ENCODE measurements at places on chromosomes 2 and 18. TPM values are rescaled to one million over a fixed set of nuclear protein-coding genes. Genes with fewer than 3 reads are reported as not detected.
A peak's percentile ranks its signal among the peaks of the same experiment; 100 is the strongest.

DNA sequence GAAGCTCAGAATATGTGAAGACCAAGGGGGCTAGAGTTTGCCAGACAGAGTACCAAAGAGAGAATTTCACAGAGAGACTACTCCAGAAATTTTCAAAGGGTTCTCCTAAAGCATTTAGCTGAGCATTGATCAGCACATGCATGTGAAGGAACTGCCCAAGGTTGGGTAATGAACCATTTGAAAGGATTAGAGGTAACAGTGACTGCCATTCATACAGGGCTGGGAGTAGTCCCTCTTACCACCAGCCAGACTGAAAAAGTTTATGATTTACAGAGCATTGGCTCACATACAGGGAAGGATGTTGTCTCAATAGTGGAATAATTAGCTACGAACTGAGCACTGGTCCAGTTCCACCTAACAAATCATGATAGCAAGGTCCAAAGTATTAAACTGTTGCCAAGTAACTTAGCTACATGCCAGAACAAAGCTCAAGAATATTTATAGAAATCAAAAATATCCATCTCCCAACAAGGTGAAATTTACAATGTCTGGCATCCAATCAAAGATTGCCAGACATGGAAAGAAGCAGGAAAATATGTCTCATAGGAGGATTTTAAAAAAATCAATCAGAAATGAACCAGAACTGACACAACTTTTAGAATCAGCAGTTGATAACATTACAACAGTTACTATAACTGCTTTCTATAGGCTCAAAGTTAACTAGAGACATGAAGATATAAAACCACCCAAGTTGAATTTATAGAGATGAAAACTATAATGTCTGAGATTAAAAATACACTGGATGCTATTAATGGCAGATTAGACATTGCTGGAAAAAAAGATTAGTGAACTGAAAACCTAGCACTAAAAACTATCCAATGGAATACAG is 25.7 kb upstream of the RNF103 start:
- DNase-seq: no peak

GRCh38 chr2:75100801-75101151 is 98.5 kb downstream of the TACR1 start:
- DNase-seq: no peak

DNA sequence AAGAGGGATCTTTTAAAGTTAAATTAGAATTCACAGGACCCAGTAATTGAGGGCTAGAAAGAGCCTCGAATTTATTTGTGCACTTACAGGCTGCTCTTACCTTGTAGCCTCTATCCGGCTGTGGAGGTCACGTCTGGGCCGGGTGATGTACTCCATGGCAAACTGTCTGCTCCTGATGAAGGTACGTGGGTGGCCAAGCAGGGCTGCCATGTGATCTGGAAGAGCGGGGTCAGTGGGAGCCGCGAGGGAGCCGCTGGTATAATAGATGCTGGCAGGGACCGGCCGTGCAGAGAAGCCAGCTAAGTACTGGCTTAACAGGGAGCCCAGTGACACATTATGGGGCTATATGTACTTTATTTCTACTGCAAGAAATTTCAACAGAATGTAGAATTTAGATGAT is 59.2 kb downstream of the ADI1 start:
- peak; percentile 61 for DNase-seq

DNA sequence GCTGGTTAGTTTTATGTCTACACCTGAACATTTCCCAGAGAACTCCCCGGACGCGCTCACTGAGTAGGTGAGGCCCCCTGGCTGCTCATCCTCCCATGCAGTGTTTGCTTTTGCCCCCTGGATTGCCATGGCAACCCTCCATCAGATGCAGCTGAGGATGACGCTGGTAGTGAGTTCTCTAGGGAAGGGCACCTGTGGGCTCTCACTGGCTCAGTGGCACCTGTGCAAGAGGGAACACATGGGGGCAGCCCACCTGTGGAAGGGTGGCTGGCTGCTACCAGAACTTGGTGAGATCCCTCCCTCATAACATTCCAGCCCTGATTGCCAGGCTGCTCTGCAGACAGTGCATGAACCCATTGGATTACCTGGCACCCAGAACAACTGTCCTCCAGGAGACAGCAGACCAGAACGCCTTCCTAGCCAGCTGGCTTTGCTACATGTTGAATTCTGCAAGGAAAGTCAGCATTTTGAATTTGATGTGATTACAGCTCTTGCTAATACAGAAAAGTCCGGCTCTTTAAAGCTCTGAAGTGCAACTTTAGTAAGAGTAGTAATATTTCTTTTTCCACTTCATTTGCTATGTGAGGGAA is 21.7 kb downstream of the COA5 start:
- DNase-seq: no peak

DNA sequence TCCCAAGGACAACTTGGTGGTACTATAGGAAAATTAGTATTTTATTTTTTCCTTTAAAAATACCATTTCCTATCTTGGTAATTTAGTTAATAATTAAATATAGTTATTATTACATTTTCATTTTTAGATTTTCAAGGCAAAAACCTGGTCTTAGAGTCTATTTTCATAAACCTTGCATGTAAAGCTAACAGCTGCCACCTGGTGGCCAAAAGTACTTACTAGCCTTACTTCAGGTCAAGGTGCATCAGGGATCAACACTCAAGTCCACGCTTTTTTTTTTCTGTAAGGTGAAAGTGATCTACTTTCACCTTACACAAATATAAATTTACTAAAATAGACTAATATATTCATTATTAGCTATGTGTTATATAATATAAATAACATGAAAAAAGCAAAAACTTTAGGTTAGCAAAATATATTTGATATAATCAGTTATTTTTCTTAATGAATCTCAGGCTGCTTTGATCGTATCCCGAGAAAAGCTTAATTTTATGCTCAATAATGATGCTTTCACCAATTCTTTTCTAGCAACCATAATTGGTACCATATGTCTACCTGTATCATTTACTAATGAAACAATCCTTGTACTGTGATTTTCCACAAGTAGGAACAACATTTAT is 62.5 kb downstream of the RELCH start:
- DNase-seq: peak; percentile 50

Gene TSPYL6
- total RNA-seq: not detected

Gene ANKRD30BL
- total RNA-seq: not detected

Gene APCDD1
- total RNA-seq: 24.9 TPM
